ENCODE measurements at places on chromosomes 2 and 18.

- DNase-seq = peak; percentile 78
These were observed at the start of gene SUCLG1 for GRCh38 chr2:84459018-84459943. TSS of gene SUCLG1 (minus strand) at chr2:84459280. CDS start at chr2:84459269, 11 bp downstream.

- no peak for DNase-seq
These were observed 398.5 kb downstream of the CDH2 start for GRCh38 chr18:27778441-27778840.

DNA sequence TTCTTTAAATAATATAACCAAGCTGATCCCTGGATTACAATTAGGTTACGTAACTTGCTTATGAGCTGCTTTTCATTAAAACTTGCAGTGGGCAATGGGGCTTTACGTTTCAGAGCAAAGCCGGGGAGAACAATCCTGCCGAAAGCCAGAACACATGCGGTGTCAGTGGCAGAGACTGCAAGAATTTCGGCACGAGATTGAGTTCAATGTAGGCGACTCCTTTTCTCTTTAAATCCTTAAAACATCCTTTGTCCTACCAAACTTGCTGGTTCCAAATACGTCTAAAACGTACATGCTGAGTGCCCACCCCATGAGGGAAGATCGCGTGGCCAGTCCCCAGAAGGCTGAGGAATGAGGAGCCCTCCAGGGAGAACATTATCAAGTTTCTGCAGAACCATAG lies 36.8 kb upstream of the NCOA1 start:
- DNase-seq = no peak

DNA sequence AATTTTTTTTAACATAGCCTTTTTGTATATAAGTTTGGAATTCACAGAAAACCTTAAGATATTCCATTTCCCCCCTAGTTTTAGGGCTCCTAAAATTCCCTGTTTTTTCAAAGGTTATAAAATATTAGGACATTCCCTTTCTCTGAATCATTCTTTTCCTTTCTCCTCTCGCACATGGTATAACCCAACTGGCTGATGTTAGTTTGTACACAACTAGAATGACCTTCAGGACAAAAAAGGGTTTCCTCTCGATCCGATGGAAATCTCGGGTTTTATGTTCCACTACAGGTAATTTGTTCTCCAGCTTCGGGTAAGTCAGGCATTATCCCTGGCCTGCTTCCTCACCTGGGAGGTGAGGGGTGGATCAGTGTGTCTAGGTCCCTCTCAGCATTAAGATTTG lies 215.1 kb downstream of the LDLRAD4 start:
- no peak for DNase-seq

DNA sequence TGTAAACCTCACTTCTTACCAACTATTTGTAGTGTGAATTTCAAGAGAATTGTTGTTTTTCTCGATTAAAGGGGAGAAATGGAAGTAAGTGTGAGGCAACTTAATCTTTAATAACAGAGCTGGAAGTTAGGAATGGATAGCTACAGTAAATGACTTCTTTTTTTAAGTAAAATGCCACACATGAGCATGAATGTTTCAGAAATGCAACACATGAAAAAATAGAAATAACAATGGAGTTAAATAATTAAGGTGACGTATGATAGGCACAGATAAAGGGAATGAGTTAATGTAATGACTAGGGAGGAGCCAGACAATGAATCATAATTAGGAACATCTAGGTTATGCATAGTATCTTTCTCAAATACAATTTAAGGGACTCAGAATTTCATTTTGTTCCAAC lies 3.4 kb downstream of the REL start:
- DNase-seq = no peak

DNA sequence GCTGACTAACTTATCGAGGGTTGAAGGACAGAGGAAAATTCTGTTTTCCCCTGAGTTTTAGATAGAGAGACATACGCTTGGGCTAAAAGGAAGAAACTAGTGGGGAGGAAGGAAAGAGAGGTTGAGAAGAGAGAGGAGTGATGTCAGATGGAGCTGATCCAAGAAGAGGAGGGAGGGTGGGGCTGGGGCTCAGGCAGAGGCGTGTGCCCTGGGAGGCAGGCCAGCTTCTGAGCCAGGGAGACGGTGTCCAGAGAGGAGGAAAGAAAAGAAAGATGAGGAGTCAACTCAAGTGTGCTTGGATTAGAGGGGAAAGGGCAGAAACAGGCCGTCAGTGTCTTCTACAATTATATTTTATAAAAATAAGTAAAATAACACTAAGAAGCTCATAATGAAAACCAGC lies 56.2 kb downstream of the EMILIN2 start:
- DNase-seq = no peak

DNA sequence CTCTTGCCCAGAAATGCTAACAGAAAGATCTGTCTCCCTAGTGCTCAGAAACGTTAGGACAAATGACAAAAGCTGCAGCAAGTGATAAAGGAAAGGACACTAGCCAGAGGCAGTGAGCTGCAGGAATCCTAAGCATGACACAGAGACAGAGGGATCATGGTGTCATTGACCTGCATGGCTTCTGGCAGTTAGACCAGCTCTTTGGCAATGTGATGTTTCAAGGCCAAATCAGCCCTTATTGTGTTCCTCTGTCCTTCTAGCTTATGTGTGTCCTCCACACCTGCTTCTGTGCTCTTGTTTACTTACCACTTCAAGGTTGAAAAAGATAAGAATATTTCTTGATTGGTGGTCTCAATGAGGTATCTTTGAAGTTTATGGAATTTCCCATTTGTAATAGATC lies 120.8 kb downstream of the RHBDD1 start:
- no peak for DNase-seq

DNA sequence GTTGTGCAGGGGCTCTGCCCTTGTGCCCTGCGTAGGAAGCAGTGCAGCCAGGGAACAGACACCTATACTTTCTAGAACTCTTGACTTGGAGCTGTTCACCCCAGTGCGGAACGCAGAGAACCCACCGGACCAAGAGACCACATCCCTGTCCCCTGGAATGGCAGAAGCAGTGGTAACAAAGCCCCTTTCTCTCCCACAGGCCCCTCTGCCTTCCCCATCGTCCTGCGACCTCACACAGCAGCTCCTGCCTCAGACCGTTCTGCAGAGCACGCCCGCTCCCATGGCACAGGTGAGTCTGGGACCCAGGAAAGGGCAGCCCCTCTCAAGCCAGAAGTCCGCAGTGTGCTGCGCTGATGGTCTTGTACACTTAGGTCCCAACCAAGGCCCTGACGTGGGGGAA lies 24.6 kb upstream of the RPL31 start:
- DNase-seq = no peak

- no peak for DNase-seq
These were observed 77.9 kb upstream of the ARL5A start for GRCh38 chr2:151905963-151906632.

DNA sequence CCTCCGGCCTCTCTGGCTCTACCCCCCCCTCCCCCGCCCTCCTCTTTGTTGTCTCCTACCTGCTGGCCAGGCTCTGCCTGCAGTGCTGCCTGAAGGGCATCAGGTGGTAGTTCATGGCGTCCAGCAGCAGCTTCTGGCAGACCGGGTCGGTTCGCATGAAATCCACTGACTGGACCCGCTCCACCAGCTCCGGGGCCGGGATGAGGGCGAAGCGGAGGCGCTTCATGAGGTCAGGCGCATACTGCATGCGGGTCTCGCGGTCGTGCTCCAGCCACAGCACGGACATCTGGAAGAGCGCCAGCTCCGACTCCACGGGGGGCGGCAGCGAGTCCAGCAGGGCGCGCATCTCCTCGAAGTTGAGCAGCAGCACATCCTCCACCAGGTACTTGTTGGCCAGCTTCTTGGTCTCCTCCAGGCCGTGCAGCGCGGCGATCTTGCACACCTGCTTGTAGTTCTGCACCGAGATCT lies 3.2 kb downstream of the KLHL14 start:
- no peak for DNase-seq

DNA sequence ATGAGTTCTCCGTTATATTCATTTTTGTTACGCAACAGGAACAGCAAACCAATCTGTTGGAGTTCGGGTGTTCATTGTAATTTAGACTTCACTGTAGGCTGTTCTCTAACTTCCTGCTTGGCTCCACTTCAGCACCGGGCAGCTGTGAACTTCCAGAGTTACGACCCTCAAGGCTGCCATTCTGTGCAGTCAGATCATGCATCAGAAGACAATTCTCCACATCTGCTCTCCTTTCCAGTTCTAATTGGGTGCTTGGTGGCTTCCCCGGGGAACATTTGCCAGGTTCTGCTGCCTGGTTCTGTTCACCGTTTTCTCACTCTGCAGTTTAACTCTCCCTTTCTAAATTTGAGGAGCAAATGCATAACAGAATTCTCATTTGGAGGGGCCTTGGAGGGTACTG lies 237.7 kb downstream of the NYAP2 start:
- no peak for DNase-seq

DNA sequence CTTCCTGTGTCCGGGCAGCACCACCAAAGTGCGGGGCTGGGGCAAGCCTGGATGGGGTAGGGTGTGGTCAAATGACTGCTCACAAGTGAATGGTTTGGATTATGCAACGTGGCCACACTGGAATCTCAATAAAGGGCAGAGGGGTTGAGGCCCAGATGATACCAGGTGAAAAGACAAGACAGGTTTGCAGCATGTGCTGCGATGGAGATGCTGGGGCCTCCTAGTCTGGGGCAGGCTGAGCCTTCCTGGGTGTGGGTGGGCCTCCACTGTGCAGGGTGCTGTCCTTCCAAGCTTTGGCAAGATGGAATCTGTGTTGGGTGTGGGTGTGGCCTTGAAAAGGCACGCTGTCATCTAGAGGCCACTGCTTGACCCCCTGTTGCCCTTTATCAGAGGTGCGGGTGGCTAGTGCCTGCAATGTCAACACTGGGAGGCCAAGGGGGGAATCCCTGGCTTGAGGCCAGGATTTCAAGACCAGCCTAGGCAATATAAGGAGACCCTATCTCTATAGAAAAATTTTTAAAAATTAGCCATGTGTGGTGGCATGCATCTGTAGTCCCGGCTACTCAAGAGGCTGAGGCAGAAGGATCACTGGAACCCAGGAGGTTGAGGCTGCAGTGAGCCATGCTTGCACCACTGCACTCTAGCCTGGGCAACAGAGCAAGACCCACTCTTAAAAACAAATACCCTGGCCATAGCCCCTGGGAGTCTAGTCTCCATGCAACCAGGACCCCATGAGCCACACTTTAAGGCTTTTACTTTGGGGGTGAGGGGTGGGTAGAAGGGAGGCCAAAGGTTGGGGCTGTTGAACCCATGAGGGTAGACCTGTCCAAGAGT lies 13.8 kb downstream of the RRM2 start:
- DNase-seq = no peak

GRCh38 chr2:159138642-159139182 lies 147.8 kb downstream of the WDSUB1 start:
- no peak for DNase-seq

- DNase-seq = no peak
These were observed 166.5 kb upstream of the SPOPL start for GRCh38 chr2:138335036-138335435.

- DNase-seq = no peak
These were observed 64.3 kb downstream of the NFATC1 start for GRCh38 chr18:79459946-79460480.

DNA sequence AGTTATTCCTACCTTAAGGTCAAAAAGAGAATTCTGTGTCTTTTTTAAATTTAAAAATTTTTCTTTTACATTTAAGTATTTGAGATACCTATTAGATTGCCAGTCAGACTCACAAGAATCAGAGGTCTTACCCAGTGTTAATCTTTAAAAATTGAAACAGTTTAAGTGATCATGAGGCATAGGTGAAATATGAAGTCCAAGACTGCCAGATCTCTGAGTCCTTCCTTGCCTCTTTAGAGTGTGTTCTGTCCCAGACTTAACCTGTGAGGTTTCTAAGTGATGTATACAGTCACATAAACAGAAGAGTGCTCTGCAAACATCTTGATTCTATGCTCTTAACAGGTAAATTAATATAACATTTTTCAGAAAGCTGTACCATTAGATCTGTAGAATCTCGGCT lies 40.6 kb downstream of the ACTR3 start:
- DNase-seq = no peak

- DNase-seq = peak; percentile 29
These were observed 65.9 kb upstream of the ITM2C start for GRCh38 chr2:230798769-230799399.

DNA sequence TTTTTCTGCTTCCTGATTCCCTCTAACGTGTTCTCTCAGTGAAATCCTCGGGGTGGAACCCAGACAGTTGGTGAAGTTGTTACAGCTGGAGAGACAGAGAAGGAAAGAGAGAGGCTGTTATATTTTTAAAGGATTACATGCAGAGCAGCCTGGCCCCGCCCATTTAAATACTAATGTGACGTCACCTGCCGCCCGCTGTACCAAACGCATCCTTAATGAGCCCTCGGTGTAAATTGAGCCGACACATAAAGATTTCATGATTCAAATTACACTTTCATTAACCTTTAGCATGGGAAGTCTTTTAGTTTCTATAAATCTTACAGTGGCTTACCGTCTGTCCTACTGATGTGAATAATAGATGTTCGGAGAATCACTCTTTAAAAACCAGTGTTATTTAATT lies 164.0 kb upstream of the SIX3 start:
- DNase-seq = no peak

- no peak for DNase-seq
These were observed 216.8 kb downstream of the EIPR1 start for GRCh38 chr2:3160751-3161330.

- no peak for DNase-seq
These were observed 106.2 kb upstream of the ZFP36L2 start for GRCh38 chr2:43332653-43333052.

GRCh38 chr18:71797554-71797953 lies 746.6 kb downstream of the CBLN2 start:
- no peak for DNase-seq

- DNase-seq = no peak
These were observed 6.0 kb upstream of the RAB6D start for GRCh38 chr2:131369954-131370353.

GRCh38 chr2:227488045-227488444 lies 16.1 kb downstream of the AGFG1 start:
- no peak for DNase-seq

DNA sequence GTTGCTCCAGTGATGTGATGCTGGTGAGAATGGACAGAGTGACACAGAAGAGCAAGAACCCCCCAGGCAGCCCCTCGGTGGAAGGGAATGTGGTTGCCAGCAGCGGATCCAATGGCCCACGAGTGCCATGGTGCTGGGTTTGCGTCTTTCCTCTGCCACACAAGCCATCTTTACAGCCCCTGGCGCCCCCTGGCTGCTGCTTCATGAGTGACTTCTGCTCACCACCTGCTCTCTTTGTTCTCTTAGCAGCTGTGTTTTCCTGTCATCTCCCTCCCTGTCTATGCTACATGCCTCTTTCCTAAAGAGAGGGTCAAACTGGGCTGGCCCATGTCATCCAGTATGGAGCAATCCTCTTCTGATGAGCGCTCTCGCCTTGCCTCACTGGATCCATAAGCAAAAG lies 300.0 kb upstream of the SMIM21 start:
- DNase-seq = no peak

DNA sequence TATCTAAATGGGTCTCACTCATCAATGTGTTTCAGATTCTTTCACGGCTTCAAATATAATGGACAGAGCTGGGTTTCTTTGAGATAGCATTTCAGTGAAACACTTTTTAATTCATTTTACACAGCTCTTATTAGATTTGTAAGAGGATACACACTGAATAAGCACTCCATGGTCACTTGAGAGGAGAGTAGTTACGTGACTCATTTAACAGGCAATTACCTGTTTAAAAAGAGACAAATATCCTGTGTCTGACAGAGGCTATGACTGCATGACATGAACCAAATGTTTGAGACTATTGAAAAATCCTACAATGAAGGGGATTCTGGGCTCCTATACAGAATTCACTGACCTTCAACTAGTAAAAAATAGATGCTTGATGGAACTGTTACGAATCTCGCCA lies 786.9 kb downstream of the EPHA4 start:
- DNase-seq = no peak

Data from activated CD4-positive, CD25-positive, alpha-beta regulatory T cell (primary cell).